Activated CD4-positive, alpha-beta T cell treated with anti-CD3 and anti-CD28 coated beads, Interleukin-2, amount 50 U/mL, for 4 hours (primary cell): ENCODE measurements at places on chromosomes 3 and 15.
A peak's percentile ranks its signal among the peaks of the same experiment; 100 is the strongest.

- DNase-seq: no peak
Measured at GRCh38 chr3:18752273-18752934, 327.3 kb upstream of the SATB1 start.

DNA sequence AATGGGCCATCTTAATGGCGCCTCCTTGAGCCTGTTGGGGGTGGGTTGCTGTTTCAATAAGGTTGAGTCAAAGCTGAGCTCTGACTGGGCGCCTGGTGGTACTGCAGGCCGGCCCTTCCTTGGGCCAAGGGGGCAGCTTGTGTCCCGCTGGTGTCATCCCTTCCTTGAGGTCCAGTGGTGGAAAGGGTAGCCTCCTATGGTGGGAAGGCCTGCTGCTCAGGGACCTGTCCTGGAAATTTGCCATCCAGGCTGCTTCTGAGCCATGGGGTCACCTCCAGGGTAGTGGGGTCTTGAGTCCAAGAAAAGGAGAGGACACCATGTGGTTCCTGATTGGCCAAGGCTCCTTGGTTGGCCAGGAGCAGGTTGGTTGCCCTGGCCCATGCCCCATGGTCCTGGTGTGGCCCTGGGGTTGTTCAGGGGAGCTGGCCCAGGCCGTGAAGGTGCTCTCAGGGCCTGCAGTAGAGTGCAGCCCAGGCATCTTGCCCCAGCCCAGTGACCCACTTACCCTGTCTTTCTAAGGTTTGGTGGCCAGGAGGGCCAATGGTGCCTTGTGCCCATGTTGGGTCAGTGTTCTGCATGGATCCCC is 188.7 kb downstream of the UBE3A start:
- DNase-seq: no peak

DNA sequence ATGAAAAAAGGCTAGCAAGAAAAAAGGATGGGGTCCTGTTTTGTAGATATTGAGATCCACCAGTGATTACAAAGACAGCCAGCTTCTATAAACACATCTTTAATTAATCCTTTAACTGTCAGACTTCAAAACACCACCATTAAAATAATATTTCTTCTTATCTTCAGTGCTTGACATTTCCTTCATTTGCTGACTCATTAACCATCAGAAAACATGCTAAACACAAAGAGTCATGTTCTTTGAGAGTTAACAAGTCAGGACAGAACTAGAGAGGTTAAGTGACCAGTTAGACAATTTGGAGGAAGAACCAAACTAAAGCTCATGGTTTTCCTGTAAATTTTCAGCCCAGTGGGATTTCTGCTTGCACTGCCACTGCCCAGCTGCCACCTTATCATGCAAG is 111.4 kb downstream of the MEIS2 start:
- no peak for DNase-seq

- DNase-seq: no peak
Measured at GRCh38 chr15:81789403-81789802, 256.4 kb downstream of the MEX3B start.

GRCh38 chr3:23495507-23495906 is 292.4 kb downstream of the UBE2E2 start:
- no peak for DNase-seq

DNA sequence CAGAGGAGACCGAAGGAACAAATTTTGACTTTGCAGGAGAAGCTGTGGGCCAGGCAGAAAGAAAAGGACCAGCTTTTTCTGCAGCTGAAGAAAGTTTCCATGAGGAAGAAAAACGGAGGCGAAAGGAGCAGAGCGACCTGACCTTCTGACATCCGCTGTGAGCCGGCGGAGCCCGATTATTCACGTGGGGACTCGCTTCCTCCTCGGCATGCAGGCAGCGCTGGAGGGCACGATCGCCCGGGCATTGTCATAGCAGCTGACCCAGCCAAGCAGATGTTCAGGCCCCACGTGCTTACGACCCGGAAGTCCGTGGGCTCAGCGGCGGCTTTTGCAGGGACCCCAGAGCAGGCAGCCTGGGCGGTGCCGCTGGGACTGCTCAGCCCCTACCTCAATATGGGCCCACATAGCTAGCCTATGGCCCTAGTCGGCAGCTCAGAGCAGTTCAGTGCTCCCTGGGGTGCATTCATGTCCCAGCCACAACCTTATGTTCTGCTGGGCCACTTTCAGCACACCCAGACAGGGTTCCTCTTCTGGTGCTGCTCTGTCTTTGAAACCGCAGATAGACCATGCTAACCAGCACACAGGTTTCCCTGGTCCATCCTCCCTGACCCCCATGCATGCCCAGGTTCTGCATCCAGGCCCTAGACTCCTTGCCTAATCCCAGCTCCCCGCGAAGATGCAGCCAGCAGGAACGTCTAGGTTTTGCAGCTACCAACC is 10.5 kb upstream of the EIF4A2 start:
- peak; percentile 54 for DNase-seq
